Mesendoderm (in vitro differentiated cells): ENCODE measurements at places on chromosomes 16 and 17.

DNA sequence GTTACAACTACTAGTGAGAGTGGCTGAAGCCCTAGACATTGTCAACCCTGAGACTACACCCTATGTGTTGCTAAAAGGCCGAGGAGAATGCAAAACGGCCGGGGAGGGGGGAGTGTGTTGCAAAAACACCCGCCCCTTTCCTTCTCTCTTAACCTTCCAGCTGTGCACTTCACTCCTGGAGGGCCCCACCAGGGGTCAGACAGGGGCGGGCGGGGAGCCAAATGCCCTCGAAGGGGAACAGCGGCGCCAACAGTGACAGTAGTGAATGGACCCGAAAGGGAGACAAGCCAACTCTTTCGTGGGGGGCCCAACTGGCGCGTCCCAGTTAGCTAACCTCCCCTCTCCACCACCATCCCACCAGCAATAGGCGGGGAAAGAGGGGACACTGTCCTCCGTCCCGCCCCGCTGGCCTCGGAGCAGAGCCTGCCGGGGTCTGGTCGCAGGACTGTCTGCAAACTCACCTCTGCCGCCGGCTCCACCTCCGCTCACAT is 352 bp downstream of the MARF1 start:
- DNase-seq = peak; percentile 82

DNA sequence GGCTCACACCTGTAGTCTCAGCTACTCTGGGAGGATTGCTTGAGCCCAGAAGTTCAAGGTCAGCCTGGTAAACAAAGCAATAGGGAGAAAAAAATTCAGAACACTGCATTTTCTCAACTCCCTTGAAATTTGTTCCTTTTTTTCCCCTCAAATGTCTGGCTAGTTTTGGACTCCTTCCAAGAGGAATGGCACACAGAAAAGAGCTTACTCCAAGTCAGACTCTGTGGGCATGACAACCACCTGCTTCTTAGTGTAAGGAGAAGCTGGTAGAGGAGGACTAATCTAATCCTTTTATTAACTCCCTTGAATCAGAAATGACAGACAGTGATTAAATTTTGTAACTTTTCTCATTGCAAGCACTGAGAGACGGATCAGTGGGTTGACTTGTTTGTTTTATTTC is 27.9 kb upstream of the HYDIN start:
- no peak for DNase-seq

DNA sequence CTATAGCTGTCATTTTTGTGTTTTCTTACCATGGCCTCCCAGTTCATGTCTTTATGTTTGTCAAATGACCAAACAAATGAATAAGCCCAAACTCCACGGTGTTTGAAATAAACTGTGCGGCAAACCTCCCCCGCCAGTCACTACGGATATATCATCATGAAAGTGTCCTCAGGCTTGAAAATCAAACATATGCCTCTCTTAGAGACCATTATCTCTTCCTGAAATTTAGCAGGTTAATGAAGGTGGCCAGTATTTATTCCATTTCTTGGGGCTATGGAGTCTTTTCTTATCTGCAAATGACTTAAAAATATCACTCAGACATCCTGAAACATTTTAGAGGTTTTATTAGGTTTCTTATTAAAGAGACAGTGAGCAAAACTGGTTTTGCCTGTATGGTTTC is 610.3 kb upstream of the CDH5 start:
- no peak for DNase-seq

DNA sequence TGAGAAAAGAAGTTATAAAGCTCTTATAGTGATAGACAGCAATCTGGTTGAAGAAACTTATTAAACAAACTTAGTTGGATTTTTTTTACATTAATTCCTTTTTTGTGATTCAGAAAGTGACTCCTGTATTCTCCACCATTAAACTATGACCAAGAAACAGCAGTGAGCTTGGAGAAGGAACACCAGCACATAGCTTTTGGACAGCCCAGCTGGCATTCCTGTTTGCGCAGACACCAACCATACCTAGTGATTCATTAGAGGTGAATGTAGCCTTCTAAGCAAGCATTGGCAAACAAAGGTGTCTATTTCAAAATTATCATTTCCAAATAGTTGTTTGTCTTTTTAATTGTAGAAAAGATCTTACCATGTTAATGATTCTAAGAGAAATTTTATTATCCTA is 94.4 kb downstream of the STXBP4 start:
- DNase-seq = no peak

DNA sequence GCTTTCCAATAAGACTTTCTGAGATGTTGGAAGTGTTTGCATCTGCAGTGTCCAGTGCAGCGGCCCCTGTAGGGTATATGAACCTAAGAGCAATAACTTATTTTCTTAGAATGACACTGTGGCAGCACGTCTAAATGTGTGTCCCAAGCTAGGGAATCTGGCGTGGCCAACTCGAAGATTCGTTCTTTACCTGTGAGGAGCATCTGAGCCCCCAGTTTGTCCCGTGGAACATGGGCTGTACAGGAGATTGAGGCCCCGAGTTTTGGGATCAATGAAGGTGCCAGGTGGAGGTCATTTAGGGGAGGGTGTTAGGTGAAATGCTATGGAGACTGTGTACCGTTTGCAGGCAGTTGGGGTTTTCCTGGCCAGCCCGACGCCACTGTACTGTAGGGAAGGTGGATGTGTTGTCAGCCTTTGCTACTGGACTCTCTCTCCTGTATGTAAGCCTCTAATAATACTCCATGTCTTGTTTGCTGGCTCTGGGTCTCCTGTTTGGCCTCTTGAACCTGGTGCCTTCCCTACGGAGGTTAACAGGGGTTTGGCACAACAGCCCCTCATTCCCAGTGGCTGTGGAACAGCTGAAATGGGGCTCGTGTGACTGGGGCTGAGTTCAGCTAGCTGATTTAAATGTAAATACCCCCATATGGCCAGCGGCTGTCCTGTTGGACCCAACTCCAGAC is 45.5 kb upstream of the SDK2 start:
- DNase-seq = no peak

DNA sequence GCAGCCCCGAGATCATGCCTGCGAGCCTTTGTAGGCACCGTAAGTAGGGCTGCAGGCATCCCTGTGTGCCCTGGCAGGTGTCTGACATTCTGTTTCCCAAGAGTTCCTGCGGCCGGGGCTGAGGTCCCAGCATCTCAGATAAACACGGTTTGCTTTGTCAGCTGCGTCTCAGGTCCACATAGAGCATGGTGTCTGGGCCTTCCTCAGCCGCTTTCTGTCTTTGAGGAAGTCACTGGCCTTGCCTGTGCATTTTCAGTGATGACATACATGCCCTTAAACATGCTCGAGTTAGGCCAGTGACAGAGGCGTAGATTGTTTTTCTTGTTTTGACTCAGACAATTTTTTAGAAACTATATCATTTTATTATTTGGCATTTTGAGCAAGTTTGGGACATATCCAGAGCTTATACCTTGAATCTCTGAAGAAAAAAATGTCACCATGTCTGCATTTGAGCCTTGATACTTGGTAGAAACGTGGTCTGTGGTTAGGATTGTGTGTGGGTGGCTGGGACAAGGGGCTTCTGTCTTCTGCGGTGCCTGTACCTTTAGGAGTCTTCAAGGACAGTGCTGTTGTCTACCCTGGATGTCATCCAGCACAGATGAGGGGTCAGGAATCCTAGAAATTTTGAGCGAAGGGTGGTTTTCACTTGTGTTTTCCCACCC is 105.8 kb downstream of the SNX29 start:
- DNase-seq = no peak

- no peak for DNase-seq
These were observed 93.7 kb downstream of the TBC1D16 start for GRCh38 chr17:79942011-79942405.

DNA sequence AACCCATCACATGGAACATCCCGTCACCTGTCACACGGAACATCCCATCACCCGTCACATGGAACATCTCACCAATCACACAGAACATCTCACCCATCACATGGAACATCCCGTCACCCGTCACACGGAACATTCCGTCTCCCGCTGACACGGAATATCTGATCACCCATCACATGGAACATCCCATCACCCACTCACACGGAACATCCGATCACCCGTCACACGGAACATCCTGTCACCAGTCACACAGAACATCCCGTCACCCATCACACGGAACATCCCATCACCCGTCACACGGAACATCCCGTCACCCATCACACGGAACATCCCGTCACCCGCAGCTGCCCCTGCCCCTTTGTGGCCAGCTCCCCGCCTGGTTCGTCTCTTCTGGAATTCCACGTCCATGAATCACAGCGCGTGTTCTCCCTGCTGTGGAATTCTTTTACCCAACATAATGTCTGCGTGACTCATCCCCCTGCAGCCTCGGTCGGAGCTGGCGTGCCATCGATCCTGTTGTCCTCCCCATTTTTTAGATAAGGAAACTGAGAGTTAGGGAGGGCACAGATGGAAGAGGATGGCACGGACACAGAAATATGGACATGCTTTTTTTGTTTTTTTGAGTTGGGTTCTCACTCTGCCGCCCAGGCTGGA is 5.6 kb downstream of the CPNE7 start:
- DNase-seq = peak; percentile 74

DNA sequence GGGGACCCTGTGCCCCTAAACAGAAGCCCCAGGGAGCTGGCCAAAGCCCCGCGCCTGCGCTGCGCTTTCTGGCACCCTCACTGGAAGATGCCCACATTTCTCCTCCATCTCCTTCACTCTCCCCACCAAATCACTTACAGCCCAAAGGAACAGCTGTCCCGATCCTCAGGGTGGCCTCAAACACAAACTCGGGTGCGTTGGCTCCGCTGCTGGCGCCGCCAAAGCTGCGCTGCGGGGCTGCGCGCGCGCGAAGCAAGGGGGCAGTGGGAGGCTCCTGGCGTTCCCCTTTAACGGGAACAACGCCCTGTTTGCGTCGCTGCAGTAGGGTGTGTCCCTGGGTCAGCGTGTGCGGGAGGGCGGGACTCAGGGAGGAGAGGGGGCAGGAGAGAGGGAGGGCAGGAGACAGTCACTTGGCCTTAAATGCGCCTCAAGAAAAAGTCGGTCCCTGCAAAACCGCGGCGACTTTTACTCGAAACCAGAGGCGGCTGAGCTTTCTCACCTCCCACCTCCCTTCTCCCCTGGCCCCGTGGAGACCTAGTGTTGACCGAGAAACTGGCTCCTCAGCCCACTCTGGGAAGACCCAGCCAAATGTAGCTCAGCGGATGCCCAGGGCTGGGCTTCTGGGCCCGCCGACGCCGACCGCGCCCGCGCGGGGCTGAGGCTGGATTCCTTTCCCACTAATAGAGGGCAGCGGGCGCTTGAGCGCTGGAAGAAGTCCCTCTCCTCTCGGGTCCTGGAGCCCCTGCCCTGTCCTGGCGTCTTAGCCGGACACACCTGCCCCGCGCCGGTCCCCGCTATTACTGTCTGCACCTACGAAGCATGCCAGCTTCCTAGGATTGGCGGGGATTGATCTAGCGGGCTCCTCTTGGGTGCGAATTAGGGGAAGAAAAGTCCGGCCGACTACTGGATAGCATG is 2.6 kb downstream of the PMP22 start:
- DNase-seq = peak; percentile 82

DNA sequence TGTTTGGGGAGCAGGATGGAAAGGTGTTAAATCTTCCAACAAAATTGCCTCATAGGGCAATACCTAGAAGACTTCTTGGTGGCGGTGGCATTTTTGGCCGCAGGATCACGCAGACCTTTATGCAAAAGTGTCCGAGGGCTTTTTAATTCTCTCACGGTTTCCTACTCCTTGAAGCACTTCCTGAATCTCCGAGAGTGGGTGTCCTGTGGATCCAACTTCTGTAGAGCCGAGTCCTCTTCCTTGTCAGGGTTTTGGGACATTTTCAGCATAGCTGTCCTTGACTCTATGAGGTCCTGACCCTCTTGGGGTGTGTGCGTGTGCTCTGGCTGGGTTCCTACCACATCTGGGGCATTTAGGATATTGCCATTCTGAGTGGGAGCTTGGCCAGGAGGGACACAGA is 31.7 kb downstream of the IL21R start:
- DNase-seq = no peak

DNA sequence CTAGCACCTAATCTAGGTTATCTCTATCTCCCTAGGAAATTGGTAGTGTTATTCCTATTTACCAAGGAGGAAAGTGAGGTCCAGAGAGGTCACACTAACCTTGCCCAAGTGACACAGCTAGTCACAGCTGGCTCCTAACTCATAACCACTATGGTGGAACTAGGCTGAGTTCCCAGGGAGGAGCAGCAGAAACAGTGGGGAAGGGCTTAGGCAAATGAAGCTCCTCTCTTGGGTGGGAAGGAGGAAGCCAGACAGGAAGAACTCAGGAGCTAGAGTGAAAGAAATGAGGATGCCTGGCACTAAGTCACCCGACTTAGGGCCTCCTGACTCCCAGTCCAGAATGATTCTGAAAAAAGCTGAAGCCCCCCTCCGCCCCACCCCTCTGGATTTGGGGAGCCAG is 34.5 kb downstream of the PSME3IP1 start:
- peak; percentile 54 for DNase-seq

- DNase-seq = no peak
These were observed 586 bp downstream of the MEAK7 start for GRCh38 chr16:84503751-84504395.

- no peak for DNase-seq
These were observed 10.6 kb upstream of the TMIGD1 start for GRCh38 chr17:30344283-30345088.

DNA sequence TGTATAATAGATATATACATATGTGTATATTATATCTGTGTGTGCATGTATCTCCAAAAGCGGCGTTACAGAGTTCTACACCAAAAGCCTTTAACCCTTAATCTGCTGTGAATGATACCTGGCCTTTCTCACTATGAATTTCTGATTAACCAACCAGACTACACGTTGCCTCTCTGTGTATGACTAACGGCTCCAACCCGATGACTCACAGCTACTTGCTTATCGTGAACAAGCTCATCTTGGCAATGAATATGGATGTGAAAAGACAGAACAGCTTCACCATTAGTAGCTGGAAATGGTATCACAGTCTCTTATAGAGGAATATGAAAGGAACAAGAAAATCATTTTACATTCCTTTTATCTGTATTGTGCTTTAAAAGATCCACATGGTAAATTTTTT is 23.8 kb upstream of the ARHGAP44 start:
- no peak for DNase-seq

GRCh38 chr17:17175917-17176316 is 30.2 kb downstream of the PLD6 start:
- no peak for DNase-seq

GRCh38 chr16:10745841-10746240 is 2.2 kb downstream of the NUBP1 start:
- no peak for DNase-seq

GRCh38 chr17:27379888-27380533 is 76.2 kb upstream of the KSR1 start:
- DNase-seq = no peak

GRCh38 chr17:75845933-75846691 is 1.9 kb upstream of the UNC13D start:
- peak; percentile 63 for DNase-seq

DNA sequence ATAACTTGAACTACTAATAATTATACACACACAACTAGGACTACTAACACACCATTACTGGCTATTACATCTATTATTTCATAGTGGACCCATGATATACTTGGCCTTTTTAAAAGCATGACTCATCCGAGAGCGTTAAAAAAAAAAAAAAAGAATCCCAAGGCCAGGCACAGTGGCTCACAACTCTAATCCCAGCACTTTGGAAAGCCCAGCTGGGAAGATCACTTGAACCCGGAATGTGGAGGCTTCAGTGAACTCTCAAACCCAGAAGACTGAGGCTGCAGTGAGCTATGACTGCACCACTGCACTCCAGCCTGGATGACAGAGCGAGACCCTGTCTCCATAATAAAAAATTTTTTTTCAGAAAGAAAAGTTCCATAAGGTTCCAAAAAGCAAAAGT is 3.1 kb downstream of the GLG1 start:
- no peak for DNase-seq
